Choroid plexus epithelial cell (primary cell): ENCODE measurements at places on chromosomes 5 and 9.

DNA sequence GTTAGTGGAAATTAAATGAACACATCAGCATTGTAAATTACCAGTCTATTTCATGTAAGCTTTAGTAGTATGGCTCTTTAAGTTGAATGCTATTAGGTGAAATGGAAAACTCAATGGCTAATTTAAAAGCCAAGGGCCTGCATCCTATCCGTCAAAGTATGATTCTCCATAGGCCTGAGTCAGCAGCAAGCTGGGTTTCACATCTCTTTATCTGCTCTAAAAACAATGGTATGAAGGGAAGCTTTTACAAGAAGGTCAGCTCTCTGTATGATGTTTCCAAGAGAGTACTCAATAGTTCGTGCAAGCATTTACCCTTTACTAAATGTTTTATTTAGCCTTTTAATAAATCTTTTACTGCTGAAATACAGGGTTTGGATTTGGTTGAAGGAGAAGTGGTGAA lies 62.8 kb downstream of the MAP1B start:
- DNase-seq, result peak; percentile 58

- DNase-seq, result no peak
These were observed 326.1 kb downstream of the EDIL3 start for GRCh38 chr5:84058561-84058960.

DNA sequence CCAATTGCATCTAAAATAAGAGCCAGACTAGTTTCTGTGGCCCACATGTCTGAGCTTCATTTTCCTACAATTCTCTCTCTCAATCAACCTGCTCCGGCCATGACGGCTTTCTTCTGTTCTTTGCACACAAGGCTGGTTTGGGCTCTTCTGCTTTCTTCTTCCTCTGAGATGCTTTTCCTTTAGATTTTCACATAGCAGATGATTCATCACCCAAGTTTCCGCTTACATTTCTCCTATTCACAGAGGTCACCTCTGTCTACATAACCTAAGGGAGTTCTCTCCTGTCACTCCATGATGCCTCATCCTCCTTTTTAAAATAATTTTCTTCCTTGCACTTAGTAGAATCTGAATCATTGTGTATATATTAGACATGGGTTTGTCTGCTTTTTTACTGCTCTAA lies 334.6 kb upstream of the TUSC1 start:
- DNase-seq, result peak; percentile 4

- no peak for DNase-seq
These were observed 70.4 kb downstream of the UBAP1 start for GRCh38 chr9:34249274-34249673.

- DNase-seq, result no peak
These were observed 5.7 kb downstream of the NR6A1 start for GRCh38 chr9:124765439-124765835.
